ENCODE measurements at places on chromosomes 3 and 15.

GRCh38 chr3:156298938-156299337 is 178.6 kb downstream of the KCNAB1 start:
- DNase-seq = no peak

GRCh38 chr3:49170744-49171118 is 667 bp upstream of the KLHDC8B start:
- DNase-seq = no peak

DNA sequence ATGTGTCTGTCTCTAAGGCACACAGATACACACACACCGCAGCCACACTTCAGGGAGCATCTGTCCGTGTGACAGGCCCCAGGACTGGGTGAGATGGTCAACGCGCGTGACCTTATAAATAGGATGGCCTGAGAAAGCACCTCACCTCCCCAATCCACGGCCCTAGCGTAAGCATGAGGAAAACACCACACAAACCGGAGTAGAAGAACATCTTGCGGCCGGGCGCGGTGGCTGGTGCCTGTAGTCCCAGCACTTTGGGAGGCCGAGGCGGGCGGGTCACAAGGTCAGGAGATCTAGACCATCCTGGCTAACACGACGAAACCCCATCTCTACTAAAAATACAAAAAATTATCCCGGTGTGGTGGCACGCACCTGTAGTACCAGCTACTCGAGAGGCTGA is 1.6 kb downstream of the NIPA1 start:
- no peak for DNase-seq

GRCh38 chr3:168162172-168162571 is 66.4 kb upstream of the GOLIM4 start:
- DNase-seq = no peak

- no peak for DNase-seq
These were observed 5.0 kb downstream of the PTH1R start for GRCh38 chr3:46882377-46883053.

DNA sequence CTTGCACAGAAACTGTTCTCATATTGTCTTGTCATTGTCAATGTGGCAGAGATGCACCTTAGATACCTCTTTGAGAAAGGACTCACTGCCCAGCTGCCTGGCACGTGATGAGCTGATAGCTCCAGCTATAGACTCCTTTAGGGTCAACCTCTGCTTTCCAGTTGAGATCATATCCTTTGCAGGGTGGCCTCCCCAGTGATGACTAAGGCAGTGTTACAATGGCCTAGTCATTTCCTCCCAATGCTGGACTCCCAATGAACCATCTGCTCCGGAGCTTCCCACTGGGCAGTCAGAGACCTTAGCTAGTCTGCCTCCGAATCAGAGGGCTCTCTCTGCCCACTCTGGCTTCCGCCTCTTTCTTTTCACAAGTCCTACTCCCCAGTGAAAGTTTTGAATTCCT is 79.5 kb downstream of the CHRD start:
- DNase-seq = no peak

DNA sequence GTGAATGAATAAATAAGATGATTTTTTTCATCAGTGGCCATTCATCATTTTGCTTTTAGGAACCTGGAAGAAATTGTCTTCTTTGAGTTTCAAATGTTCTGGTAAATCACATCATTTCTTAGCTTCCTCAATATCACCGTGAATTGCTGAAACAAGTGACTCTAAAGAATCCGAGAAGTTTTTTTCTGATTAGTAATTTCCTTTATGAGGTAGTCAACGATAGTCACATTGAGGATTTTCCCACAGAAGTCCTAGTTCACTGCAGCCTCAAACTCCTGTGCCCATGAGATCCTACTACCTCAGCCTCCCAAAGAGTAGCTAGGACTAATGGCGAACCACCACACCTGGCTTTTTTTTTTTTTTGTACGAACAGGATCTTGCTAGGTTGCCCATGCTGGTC is 3.6 kb upstream of the TMPRSS7 start:
- DNase-seq = no peak

GRCh38 chr15:62147149-62147548 is 17.9 kb downstream of the C2CD4B start:
- DNase-seq = no peak

DNA sequence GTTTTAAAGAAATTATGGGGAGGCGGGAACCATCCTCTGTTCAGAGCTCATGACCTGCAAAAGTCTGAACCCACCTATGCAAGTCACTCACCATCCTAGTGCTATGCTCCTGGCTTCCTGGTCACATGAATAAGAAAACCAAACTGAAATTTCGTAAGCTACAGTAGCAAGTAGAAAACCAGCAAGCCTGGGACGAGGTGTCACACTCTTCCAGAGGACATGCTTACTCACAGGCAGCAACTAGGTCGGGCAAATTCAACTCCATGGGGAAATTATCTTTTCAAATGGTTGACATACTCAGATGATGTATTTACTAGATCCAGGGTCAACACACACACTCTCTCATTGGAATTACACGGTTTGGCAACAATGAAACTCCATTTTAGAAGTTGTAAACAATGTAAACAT is 31.3 kb downstream of the LDHAL6B start:
- peak; percentile 58 for DNase-seq

DNA sequence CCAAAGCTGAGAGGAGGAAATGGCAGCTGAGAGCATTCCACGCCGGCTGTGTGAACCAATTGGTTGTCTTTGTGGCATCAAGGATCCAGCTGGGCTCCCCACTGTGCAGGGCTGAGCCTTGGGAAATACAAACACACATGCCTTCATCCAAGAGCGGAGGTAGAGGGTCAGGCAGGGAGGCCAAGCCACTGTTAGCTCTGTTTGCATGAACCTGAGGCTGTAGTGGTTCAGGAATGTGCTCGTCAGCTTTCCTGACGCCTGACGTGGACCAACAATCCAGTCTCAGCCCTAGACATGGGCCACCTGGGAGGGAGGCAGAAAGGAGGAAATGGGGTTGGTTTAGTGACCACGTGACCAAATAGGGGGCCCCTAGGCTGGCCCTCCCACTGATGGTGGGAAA is 276.9 kb downstream of the TLE3 start:
- DNase-seq = no peak

GRCh38 chr15:83123529-83123928 is 16.1 kb downstream of the TM6SF1 start:
- no peak for DNase-seq

GRCh38 chr3:195769551-195769950 is 42.2 kb downstream of the MUC4 start:
- DNase-seq = no peak

- DNase-seq = no peak
These were observed 7.2 kb downstream of the PLA1A start for GRCh38 chr3:119604878-119605277.

DNA sequence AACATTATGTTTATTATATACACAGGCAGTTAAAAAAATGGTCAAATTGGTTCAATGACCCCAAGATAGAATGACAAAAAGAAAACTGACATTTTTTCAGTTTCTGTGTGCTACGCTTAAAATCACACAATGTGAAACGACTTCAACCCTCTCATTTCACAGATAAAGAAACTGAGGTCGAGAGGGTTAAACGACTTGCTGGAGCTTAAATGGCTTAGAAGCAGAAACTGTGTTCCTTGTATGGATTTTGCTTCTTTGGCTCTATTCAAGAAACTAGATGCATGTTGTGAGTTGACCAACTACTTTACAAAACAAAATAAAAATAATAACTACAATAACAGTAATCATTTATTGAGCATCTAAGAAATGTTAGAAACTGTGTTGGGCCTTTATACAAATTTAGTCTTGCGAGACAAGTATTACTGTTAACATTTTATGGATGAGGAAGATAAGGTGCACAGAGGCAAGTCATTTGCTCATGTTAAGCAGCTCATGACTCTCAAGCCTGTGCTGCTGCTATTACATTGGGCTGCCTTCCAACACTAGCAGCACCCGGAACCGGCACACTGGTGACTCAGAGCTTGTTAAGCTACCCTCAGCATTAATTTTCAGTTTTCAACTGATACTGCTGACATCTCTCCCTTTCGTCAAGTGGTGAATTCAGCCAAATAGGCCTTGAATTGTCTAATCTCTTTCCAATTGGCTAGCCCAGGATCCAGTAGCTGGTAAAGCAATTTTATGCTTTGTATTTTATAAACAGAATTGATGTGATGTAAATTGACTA is 487.6 kb downstream of the NAALADL2 start:
- DNase-seq = no peak

DNA sequence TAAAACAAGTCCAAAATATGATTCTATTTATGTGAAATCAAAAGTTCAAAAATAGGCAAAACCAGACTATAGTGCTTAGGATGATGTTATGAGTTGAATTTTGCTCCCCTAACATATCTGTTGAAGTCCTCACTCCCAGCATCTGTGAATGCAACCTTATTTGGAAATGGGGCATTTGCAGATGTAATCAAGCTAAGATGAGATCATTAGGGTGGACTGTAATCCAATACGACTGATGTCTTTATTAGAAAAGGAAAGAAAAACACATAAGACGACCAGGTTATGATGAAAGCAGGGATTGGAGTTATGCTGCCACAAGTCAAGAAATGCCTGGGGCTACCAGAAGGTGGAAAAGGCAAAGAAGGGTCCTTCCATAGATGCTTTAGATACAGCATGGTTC is 110.5 kb upstream of the CCDC39 start:
- DNase-seq = no peak

GRCh38 chr15:98506711-98507110 is 141.6 kb upstream of the IGF1R start:
- DNase-seq = no peak

- DNase-seq = no peak
These were observed 53.5 kb upstream of the CCR2 start for GRCh38 chr3:46300461-46300789.

DNA sequence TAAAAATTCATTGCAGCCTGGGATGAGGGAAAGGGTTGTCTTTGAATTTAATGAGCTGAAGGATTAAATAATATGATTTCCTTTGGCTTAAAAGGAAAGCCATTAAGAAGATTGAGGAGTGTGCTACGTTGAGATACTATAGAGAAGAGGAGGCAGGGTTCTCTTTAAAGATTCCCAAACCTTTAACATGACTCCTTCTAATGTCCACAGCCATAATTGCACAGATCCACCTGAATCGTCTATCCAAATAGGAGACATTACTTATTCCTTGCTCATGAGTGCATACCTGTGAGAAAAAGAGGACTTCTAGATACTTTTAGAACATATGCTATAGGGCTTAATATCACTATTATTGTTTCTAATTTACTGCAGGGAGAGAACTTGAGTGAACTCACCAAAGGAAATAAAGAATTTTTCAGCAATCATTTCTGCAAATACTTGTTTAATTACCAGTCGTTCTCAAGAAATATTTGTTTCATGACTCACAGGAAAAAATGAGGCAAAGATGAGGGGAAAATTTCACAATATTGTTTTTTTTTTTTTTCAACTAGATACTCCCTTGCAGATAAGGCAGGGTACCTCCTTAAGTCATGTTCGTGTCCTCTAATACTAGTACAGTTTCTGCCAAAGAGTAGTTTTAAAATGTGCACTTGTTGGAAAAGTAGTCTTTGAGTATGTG is 8.9 kb upstream of the SUCNR1 start:
- peak; percentile 30 for DNase-seq

DNA sequence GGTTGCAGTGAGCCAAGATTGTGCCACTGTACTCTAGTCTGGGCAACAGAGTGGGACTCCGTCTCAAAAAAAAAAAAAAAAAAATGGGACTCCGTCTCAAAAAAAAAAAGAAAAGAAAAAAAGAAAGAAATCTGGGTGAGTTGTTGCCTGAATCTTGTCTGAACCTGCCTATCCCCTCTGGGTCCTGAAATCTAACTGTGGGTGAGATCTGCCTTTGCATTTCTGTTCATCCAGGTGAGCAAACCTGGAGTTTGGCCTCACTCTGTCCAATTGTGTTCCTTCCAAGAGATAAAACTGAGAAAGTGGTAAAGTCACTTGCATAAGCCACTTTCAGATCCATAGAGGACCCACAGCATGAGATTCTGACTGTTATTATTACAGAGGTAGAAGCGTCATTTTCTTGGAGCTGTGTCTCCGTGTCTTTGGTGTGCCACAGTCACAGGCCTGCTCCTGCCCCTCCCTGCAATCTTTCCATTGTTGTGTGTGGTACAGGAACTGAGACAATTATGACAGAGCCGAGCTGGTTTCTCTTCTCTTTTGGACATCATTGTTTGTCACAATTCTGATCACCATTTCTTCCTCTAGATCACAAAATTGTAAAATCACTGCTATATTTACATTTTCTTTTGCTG is 235.9 kb downstream of the LPP start:
- no peak for DNase-seq

- DNase-seq = peak; percentile 60
These were observed 28.0 kb upstream of the LACTB start for GRCh38 chr15:63093486-63094205.
